ENCODE measurements at places on chromosomes 5 and 9.

DNA sequence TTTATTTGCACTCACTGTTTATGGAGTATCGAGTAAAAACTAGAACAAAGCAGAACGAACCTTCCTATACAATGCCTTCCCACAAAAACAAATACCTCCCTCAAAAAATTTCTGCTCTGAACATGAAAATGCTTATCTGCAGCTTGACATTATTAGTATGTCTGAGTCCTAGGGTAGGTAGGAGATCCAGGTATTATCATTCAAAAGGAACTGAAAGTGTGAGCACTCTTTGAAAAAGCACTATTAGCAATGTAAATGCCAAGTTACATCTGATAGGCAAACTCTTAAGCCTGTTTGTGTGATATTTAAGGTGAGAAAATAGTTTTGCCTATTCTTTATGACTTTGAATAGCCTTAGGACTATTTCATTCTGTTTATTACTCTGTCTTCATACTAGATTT, 47.6 kb downstream of the ZSWIM6 start:
- DNase-seq = no peak

GRCh38 chr5:32231241-32231640, 57.1 kb upstream of the GOLPH3 start:
- DNase-seq = no peak

GRCh38 chr9:122875523-122875922, 29.6 kb downstream of the RC3H2 start:
- no peak for DNase-seq

DNA sequence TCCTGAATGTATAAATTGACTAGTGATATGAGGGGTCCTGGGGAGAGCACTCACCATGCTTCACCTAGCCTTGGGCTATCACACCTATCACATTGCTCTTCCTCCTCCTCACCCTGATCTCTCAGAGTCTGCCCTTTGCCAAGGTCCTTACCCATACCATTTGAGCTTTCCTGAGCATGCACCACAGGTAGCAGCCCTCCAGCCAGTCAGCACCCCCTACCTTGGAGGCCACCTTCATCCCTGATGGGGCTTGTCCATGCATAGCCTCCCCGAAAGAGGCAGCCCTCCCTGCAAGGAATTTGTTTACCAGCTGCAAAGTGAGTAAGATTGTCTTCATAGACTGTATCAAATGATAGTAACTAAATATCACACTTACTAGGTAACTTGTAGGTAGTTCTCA, 83.1 kb downstream of the ALDH7A1 start:
- no peak for DNase-seq

GRCh38 chr5:80754900-80755299, 100.1 kb upstream of the DHFR start:
- no peak for DNase-seq

GRCh38 chr5:81212211-81212751, 20.8 kb upstream of the CKMT2 start:
- DNase-seq = no peak

DNA sequence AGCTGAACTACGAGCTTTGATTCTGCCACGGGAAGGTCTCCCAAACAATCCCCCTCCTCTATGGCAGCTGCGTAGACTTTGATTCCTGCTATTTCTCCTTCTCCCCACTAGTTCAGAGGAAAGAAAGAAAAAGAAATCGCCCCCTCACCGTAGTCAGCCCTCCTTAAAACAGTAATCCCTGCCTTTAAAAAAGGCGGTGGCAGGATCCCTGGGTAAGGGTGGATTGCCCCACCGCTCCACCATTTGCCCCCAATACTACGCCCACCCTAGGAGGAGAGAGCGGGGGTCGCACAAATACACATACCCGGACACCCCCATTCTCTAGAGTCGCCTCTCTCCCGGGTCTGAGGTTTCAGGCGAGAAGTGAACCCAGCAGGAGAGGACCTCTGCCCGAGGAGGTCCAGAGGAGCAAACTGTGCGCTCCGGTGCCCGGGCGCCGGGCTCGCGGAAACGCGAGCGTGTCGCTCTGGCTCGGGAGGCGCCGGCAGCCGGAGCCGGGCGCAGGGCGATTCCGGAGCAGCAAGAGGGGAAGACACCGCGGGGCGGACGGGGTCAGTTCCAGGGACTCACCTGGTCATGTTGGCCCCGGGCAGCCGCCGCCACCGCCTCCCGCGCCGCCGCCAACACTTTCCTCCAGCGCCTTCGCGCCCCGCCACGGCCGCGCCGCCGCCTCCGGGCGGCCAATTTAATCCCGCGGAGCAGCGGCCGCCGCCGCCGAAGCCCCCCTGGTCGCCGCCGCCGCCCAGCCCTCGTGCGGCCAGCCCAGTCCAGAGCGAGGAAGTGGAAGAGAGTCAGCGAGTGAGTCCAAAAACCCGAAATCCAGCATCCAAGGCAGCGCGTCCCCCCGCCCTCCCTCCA, 1057.7 kb upstream of the DMAC1 start:
- DNase-seq = no peak

- DNase-seq = peak; percentile 57
Measured at GRCh38 chr5:140182803-140183367, 7.9 kb downstream of the CYSTM1 start.

- peak; percentile 75 for DNase-seq
Measured at GRCh38 chr5:177454397-177455035, 7.9 kb downstream of the PRR7 start.

GRCh38 chr9:135098400-135099105, 11.1 kb downstream of the OLFM1 start:
- DNase-seq = no peak

- no peak for DNase-seq
Measured at GRCh38 chr9:133812941-133813748, 75.0 kb upstream of the SARDH start.

DNA sequence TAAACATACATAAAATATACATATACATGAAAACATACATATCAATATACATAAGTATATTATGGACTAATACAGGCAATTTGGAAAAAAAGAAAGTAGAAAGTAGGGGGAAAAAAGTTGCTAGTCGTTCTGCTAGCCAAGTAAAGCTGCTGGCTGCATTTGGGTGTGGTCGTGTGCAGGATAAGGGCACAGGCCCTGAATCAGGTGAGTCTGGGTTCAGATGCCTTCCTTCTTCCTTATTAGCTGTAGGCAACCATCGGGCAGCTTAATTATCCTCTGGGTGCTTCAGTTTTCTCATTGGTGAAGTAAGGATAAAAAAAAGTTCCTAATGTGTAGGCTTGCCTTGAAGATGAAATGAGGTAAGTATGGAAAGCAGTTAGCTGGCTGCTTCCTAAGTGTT, 59.2 kb upstream of the SPRY4 start:
- no peak for DNase-seq

DNA sequence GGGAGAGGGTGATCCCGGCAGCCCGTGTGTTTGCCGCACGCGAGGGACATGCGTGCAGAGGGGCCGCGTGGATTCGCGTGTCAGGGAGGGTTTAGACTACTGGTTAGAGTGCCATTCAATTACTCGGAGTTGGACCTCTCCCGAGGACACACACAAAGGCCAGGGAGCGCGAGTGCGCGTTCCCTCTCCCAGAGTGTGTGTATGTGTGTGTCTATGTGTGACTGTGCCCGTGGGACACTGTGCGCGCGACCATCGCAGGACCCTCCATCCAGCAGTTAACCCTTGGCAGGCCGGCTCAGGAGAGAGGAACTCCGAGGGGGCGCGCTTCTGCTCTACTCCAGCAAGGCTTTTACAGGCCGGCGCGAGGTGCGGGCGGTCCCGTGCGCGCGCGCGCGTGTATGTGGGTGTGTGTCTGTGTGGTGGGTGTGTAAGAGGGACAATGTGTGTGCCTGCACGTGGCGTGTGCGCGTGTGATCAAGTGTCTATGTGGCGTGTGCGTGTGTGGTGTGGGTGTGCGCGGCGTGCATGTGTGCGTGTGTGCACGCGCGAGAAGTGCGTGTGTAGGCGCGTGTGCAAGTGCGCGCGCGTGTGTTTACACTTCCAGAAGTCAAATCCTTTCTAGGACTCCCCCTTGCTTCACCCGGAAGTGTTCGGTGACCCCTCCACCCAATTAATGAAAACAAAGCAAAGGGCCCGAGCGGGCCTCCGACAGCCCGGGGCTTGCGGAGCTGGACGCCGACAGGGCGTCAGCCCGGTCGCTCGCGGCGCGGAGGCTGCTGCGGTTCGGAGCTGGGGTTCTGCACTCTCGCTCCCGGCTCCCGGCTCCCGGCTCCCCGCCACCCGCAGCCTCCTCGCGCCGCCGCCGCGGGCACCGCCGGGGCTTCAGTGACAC, 75.3 kb upstream of the TBCA start:
- no peak for DNase-seq

DNA sequence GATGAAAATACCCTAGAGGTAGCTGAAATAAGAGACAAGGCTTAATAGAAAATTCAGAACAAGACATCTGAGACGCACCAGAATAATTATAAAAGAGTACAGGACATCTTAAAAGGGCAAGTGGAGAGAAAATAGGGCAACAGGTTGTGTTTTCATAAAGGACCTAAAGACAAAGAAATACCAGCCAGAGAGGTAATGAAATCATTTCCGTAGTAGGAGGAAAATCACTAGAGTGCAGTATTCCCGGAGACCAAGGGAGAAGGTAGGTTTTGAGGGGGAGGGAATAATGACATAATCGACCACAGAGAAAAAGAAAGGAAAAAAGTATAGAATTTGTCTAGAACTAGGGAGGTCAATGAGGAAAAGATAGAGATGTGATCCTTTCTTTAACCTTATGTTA, 26.2 kb upstream of the CTNNAL1 start:
- DNase-seq = no peak

- DNase-seq = no peak
Measured at GRCh38 chr9:130932255-130933079, 6.6 kb downstream of the FIBCD1 start.

- DNase-seq = no peak
Measured at GRCh38 chr5:151005187-151005949, 15.0 kb upstream of the GPX3 start.

- no peak for DNase-seq
Measured at GRCh38 chr9:136734837-136735496, 7.8 kb downstream of the LCN10 start.

DNA sequence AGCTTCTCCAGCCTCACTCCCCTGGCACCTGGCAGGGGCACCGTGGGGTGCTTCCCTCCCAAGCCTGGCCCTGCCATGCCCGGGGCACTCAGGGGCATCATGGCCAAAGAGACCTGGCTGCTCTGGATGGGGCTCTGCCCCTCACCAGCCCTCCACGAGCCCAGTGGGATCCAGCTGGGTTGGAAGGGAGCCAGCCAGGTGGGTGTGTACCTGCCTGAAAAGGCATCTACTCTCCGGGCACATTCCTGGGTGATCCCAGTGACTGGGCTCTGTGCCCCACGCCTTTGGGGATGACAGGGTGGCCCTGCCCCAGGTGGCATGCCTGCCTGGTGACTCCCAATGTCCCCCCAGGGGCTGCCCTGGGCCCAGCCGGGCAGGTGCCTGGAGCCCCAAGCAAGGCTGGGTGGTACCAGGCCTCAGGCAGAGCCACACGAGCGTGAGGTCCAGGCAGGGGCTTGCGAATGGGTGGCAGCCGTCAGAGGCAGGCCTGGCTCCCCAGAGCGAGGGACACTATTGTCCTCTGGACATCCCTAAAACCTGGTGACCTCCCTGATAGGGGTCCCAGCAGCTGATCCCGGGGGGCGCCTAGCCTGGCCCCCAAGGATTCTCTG, 777 bp downstream of the GPSM1 start:
- no peak for DNase-seq

- DNase-seq = no peak
Measured at GRCh38 chr5:119897537-119898370, 268.4 kb downstream of the FAM170A start.

- no peak for DNase-seq
Measured at GRCh38 chr9:20269620-20270019, 352.7 kb downstream of the MLLT3 start.

DNA sequence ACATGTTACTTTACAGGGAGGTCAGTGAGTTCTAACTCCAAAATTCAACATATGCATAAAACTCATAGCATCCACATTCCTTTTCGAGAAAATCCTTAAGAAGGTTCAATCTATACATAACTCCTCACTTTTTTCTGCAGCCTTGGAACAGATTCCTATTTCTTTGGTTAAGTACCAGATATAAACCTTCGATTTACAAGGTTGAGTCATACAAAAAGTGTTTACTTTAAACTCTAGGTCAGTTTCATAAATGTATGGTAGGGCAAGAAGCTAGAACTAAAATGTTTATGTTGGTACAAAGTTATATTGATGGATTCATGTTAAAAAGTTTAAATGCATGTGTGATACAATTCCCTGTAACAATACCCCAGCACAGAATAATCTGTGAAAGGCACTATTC, 19.4 kb downstream of the CDKN2AIPNL start:
- DNase-seq = no peak

GRCh38 chr5:170482511-170482910, 21.3 kb upstream of the KCNIP1 start:
- DNase-seq = no peak

DNA sequence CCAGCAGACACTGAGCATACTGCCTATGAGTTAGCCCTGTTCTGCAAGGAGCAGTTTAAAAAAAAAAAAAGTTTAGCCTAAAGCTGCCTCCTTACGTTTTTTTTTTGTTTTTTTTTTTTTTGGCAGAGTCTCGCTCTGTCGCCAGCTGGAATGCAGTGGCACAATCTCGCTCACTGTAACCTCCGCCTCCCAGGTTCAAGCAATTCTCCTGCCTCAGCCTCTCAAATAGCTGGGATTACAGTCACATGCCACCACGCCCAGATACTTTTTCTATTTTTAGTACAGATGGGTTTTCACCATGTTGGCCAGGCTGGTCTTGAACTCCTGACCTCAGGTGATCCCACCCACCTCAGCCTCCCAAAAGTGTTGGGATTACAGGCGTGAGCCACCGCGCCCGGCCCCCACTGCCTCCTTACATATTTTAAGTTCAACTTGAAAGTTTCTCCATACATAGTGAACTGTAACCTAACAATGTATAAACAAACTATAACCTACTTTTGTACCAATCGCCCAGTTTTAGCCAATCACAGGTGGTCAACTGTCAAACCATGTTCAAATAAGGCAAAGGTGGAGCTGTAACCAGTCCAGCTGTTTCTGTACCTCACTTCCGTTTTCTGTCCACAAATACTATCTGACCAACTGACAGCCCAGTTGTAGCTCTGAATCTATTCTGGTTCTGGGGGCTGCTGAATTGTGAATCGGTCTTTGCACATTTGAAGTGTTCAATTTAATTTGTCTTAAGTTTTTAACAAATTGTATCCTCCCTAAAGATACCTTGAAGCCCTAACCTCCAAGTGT, 17.1 kb downstream of the GKAP1 start:
- DNase-seq = no peak

DNA sequence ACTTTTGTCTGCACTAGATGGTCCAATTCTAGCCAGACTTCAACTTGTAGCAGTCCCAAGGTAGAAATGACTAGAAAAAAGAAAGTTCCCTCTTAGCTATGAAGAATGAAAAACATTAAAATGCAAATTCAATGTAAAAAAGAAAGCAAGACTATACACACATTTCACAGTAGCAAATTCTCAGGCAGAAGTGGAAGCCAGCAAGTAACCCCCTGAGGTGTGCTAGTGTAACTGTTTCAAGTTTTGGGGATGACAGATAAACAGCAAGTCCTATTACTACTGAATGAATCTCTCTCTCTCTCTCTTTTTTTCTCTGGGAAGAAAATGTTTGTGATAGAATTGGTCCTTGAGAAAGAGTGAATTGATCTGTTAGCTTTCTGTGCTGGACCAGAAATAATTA, 185.6 kb downstream of the EFNA5 start:
- no peak for DNase-seq

GRCh38 chr9:128499920-128500319, 4.6 kb upstream of the GLE1 start:
- DNase-seq = no peak

All from GM04504 (cell line).